Type B pancreatic cell (in vitro differentiated cells): ENCODE measurements at places on chromosomes 16 and 17.

GRCh38 chr17:42081516-42082129, 16.6 kb downstream of the ZNF385C start:
- H3K36me3 ChIP-seq, result no peaks in the 10 kb centered on the region
- peaks cover 12% of the 10 kb centered on the region for H3K27me3 ChIP-seq
- no peaks in the 10 kb centered on the region for H3K4me1 ChIP-seq
- no peak overlapping the region for H3K27ac ChIP-seq
- H3K4me3 ChIP-seq, result no peak overlapping the region
- DNase-seq, result no peak

DNA sequence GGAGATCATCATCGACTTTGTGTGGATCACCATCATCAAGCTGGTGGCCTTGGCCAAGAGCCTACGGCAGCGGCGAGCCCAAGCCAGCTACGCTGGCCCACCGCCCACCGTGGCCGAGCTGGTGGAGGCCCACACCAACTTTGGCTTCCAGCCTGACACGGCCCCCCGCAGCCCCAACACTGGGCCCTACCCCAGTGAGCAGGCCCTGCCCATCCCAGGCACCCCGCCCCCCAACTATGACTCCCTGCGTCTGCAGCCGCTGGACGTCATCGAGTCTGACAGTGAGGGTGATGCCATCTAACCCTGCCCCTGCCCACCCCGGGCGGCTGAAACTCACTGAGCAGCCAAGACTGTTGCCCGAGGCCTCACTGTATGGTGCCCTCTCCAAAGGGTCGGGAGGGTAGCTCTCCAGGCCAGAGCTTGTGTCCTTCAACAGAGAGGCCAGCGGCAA, 72.5 kb downstream of the COG7 start:
- peaks cover 8% of the 10 kb centered on the region for H3K27me3 ChIP-seq
- no peaks in the 10 kb centered on the region for H3K36me3 ChIP-seq
- no peaks in the 10 kb centered on the region for H3K4me1 ChIP-seq
- DNase-seq, result no peak

DNA sequence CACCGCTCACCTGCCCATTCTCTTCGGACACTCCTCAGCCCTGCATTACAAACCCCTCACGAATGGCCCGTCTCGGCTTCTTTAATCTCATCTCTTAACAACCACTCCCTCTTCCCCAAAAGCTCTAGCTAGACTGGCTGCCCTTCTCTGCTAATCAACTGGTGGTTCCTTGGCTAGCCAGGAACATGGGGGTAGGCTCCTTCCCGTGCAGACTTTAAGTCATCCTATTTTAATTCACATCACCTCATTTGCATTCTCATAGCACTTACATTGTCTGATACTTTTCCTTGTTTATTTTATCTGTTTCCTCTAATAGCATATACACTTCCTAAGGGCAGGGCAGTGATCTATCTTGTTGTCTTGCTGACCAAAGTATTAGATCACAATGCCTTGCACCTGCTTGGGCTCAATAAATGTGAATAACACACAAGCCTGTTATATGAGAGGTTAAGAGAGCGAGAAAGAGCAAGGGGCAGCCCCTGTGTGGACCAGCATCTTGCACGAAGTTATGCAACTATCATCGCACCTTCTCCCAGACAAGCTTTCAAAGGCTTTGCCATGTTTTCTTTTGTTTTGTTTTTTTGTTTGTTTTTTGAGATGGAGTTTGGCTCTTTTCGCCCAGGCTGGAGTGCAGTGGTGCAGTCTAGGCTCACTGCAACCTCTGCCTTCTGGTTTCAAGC, 9.8 kb downstream of the TP53 start:
- peaks cover 32% of the 10 kb centered on the region for H3K36me3 ChIP-seq
- H3K27ac ChIP-seq, result no peak overlapping the region

DNA sequence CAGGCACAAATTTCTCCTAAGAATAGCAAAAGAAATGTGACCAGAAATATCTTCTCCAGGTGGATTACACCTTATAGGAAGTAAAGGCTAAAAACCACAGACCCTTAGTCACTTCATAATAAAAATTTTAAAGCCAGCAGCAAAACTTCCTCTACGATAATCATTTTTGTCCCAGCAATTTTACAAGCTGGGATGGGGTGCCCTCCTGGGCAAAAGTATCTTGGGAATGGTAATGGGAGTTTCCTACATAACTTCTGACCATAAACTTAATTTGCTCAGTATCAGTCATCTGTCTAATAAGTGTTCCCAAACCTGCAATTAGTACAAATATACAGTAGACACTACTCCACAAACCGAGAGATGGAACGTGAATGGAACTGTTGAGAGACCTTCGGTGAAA, 3.0 kb downstream of the PHF12 start:
- peaks cover 22% of the 10 kb centered on the region for H3K4me1 ChIP-seq

DNA sequence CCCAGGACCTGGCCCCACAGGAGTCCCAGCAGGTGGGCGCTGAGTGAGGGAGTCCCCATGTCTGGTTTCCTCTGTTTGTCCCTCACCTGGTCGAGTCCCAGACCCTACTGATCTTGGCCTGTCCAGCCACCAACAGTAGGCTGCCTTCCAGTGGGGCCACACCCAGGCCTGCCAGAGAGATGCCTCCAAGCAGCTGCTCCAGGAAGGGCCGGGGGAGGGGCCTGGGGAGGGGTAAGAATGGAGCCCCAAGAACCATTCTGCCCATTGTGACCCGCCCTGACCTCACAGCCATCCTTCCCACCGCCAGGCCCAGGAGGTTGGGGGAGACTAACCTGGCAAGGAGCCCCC, 736 bp downstream of the SPATA20 start:
- H3K27me3 ChIP-seq, result no peaks in the 10 kb centered on the region
- H3K36me3 ChIP-seq, result no peaks in the 10 kb centered on the region
- peak overlapping the region; percentile 86 for H3K4me3 ChIP-seq
- H3K4me1 ChIP-seq, result peaks cover 23% of the 10 kb centered on the region
- H3K27ac ChIP-seq, result no peak overlapping the region

DNA sequence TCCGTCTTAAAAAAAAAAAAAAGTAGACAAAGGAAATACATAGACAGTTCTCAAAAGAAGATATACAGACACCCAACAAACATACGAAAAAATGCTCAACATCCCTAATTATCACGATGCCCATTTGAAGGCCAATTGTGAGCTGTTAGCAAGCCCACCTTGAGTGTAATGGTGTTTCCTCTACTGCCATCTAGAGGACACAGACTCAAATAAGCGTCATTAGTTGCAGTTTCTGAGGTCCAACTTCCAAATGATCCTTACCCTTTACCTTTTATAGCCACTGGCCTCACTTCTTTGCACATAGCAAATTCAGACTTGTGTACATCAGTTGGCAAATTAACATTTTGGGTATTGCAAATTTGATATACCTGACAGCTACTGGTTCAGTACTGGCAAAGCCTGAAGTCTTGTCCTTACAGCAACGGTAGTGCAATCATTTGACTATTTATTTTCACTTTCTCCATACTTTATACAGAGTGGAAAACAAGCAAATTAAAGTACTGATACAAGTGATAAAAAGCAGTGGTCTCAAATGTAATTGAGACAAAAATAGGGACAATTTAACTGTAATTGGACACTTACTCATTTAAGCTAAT, 536.3 kb upstream of the EEF2KMT start:
- H3K27me3 ChIP-seq, result peaks cover 8% of the 10 kb centered on the region
- no peak for DNase-seq
- no peak overlapping the region for H3K4me3 ChIP-seq

- no peak overlapping the region for H3K4me3 ChIP-seq
- no peak overlapping the region for H3K27ac ChIP-seq
- peaks cover 8% of the 10 kb centered on the region for H3K27me3 ChIP-seq
- no peaks in the 10 kb centered on the region for H3K4me1 ChIP-seq
- no peak for DNase-seq
- H3K36me3 ChIP-seq, result no peaks in the 10 kb centered on the region
Measured at GRCh38 chr16:23382279-23382678, 70.7 kb downstream of the COG7 start.

GRCh38 chr17:28926786-28927185, 23.9 kb upstream of the DHRS13 start:
- no peak overlapping the region for H3K4me3 ChIP-seq
- no peak for DNase-seq
- peaks cover 10% of the 10 kb centered on the region for H3K4me1 ChIP-seq

DNA sequence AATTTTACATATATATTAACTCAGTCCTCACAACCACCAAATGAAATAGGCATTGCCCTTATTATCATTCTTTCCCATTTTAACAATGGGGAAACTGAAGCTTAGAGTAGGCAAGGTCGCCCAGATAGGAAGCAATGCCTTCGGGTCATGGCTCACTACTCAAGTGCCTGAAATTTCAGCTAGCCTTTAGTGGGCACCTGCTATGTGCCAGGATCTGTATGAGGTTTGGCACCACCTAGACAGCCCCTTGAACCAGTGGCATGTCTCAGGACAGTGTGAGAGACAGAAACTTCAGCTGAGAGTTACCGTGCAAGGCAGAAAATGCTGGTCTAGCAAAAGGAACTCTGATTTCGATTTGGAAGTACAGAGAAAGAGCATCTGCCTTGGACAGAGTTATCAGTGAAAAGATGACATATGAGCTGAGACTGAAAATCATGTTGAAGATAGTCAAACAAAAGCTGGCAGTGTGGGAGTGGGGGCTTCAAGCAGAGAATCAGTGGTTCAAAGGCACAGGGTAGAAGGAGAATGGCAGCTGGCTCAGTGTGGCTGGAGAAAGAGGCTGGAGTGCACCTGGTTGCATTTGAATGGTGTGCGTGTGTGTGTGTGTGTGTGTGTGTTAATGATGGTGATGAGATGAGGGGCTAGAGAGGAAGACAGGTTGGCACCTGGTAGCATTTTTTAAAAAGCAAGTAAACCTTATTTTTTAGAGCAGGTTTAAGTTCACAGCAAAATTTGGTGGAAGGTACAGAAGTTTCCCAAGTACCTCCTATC, 29.1 kb downstream of the CDH13 start:
- H3K27ac ChIP-seq, result no peak overlapping the region
- no peaks in the 10 kb centered on the region for H3K36me3 ChIP-seq
- H3K4me1 ChIP-seq, result peaks cover 20% of the 10 kb centered on the region
- H3K27me3 ChIP-seq, result peaks cover 9% of the 10 kb centered on the region
- H3K4me3 ChIP-seq, result no peak overlapping the region

GRCh38 chr17:31469959-31470358, 78.5 kb downstream of the RAB11FIP4 start:
- H3K27ac ChIP-seq, result no peak overlapping the region
- peaks cover 27% of the 10 kb centered on the region for H3K4me1 ChIP-seq
- H3K4me3 ChIP-seq, result no peak overlapping the region
- no peaks in the 10 kb centered on the region for H3K27me3 ChIP-seq

- H3K4me3 ChIP-seq, result no peak overlapping the region
- no peaks in the 10 kb centered on the region for H3K27me3 ChIP-seq
Measured at GRCh38 chr17:76434870-76435269, 18.1 kb downstream of the UBE2O start.

GRCh38 chr17:80694992-80695912, 150.6 kb downstream of the RPTOR start:
- H3K36me3 ChIP-seq, result peaks cover 6% of the 10 kb centered on the region
- no peaks in the 10 kb centered on the region for H3K27me3 ChIP-seq
- no peak overlapping the region for H3K4me3 ChIP-seq
- no peak for DNase-seq
- peaks cover 50% of the 10 kb centered on the region for H3K4me1 ChIP-seq

DNA sequence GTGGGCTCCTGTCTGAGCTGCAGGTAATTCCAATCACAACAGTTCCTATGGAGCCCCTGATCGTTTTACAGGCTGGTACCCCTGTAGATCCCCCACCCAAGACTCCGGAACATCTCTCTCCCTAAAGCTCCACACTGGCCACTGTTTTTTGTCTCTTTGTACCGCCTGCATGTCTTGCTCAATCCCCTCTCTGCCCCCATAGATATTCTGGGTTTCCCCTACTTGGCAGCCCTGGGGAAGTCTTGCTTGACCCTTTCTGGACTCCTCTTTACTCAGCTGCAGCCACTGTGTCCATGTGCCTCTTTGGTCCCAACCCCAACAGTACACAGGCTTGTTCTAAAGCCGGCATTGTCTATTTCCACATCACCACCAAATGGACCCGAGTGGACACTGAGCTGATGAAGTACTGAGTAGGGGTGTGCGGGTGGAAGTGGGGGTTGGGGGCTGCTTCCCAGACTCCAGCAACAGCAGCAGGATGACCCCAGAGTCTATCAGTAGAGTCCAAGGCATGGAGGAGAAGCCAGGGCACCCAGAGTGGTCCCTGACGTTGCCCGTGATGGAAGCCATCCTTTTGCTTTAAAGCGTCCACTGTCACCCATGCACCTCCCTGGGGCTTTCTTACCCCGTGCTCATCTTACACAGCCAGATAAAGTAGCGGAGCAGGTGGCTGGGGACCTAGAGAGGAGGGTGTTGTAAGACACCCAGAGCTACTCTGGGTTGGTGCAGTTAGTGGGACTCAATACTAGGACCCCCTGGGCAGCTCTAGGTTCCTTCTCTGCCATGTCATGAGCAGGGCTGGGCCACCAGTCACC, 6.4 kb downstream of the CD300LB start:
- peaks cover 47% of the 10 kb centered on the region for H3K27me3 ChIP-seq
- no peak overlapping the region for H3K27ac ChIP-seq
- no peaks in the 10 kb centered on the region for H3K36me3 ChIP-seq

GRCh38 chr17:16886655-16887322, 85.1 kb downstream of the TNFRSF13B start:
- H3K4me1 ChIP-seq, result no peaks in the 10 kb centered on the region
- H3K27ac ChIP-seq, result no peak overlapping the region
- no peaks in the 10 kb centered on the region for H3K36me3 ChIP-seq
- peaks cover 7% of the 10 kb centered on the region for H3K27me3 ChIP-seq

DNA sequence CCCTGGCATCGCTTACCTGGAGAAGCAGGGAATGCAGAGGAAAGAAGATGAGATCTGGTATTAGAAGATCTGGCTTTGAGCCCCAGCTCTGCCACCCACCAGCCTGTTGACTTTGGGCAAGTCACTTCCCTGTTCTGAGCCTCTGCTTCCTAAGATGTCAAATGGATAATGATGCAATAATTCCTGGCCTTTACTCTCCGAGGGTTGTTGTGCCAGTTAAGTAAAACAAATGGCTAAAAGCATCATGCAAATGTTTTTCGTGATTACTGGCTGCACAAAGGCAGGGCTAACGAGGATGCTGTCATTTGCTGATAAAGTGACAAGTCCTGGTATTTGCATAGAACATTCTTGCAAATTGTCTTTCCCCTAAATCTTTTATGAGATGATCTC, 1.3 kb upstream of the ZNF821 start:
- H3K4me3 ChIP-seq, result peak overlapping the region; percentile 95
- peak overlapping the region; percentile 74 for H3K27ac ChIP-seq
- no peaks in the 10 kb centered on the region for H3K36me3 ChIP-seq
- no peak for DNase-seq
- H3K4me1 ChIP-seq, result peaks cover 15% of the 10 kb centered on the region
- no peaks in the 10 kb centered on the region for H3K27me3 ChIP-seq

DNA sequence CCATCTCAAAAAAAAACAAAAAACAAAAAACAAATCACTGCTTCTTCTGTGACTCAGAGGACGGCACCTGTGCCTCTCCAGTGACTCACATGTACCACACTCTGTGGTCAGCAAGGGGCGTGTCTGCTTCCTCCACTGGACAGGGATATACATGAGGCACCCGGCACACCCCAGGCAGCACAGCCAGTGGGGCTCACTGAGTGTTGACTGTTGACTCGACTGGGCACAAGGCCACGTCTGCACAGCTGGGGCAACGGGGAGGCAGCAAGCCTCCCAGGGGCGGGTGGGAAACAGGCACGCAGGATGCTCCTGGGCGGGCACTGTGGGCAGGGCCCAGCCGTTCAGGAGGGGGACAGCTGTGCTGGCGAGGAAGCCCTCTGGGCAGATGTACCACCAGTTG, 64.1 kb downstream of the TIMM22 start:
- H3K4me3 ChIP-seq, result no peak overlapping the region
- no peak for DNase-seq
- peaks cover 9% of the 10 kb centered on the region for H3K4me1 ChIP-seq
- no peak overlapping the region for H3K27ac ChIP-seq
- H3K36me3 ChIP-seq, result peaks cover 25% of the 10 kb centered on the region
- no peaks in the 10 kb centered on the region for H3K27me3 ChIP-seq
